ENCODE measurements at places on chromosomes 13 and 19. TPM values are rescaled to one million over a fixed set of nuclear protein-coding genes. Genes with fewer than 3 reads are reported as not detected.

Gene PSG1
- total RNA-seq, result not detected

Gene SLC7A9
- not detected for total RNA-seq

Gene C13orf46
- total RNA-seq, result 2.5 TPM

Gene LILRA1
- 0.34 TPM for total RNA-seq

Gene KLK10
- not detected for total RNA-seq

Gene PSG7
- total RNA-seq, result not detected

Gene BRME1
- total RNA-seq, result 0.99 TPM

Gene ZNF536
- total RNA-seq, result 0.08 TPM

Gene MEF2B
- 0.65 TPM for total RNA-seq

Gene IRGC
- not detected for total RNA-seq

Gene ZNF587B
- 7.9 TPM for total RNA-seq

DNA sequence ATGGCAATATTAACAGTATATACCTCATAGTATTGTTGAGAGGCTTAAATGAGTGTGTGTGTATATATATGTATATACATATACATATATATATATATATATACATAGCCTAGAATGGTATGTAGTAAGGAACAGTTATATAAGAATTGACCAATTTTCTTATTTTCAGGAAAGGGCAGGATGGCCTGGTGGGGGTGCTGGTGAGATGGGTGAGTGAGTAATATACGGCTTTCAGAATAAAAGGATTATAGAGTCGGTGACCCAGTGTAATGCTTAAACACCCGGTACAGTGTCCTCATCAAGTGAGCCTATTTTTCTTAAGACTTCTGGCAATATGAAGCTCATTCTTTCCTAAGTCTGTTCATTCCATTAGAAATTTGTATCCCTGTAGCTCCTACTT, 11.7 kb upstream of the FAM216B start:
- DNase-seq, result no peak

DNA sequence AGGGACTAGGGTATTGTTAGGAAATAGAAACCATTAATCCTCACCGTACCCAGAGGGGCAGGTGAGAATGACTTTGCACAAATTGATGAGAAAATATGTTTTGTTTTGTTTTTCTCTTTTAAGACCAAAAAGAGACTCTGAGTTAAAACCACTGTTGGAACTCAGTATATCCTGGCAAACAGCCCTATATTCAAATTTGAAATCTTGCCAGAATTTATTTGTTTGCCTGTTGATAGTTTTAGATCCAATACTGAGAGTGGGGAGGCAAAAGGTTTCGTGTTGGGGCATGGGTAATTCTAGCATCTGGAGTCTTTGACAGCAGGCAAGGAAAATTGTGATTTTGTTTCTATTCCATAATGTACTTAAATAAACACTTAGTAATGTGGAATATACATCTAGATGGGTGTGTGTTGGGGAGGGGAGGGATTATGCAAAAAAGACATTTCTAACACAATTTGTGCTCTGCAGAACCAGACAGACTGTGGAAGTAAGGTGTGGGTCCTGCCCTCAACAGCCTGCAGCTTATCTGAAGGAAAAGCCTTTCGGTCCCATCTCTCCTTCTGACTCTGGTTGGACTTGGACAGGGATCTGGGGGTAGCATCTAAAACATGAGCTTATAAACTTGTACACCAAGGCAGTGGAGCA, 190.7 kb downstream of the OXGR1 start:
- DNase-seq, result no peak

- peak; percentile 42 for DNase-seq
Measured at GRCh38 chr13:114089341-114089740, 43.1 kb downstream of the RASA3 start.

DNA sequence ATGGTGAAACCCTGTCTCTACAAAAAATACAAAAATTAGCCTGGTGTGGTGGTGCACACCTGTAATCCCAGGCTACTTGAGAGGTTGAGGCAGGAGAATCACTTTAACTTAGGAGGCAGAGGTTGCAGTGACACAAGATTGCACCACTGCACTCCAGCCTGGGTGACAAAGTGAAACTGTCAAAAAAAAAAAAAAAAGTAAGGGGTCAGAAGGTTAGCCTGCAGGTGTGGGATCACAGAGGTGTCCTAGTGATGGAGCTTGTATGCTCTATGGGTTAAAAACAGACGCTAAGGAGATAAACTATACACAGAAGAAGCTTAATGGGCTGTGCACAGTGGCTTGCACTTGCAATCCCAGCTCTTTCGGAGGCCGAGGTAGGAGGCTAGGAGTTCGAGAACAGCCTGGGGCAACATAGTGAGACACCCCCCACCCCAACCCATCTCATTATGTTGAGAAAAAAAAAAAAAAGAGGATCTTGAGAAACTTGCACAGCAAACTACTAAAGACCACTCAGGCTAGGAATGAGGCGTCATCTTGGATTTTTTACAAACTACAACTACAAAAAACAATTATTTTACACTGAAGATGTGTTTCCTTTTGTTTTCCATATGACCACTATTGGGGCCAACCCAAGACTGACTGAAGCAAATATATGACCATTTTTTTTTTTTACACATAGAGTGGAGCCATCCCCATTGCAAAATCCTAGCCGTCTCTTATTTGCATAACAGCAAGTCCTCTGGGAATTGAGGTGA, 7.9 kb downstream of the FOSB start:
- no peak for DNase-seq

- no peak for DNase-seq
Measured at GRCh38 chr13:36513266-36513665, 81.0 kb downstream of the CCNA1 start.

DNA sequence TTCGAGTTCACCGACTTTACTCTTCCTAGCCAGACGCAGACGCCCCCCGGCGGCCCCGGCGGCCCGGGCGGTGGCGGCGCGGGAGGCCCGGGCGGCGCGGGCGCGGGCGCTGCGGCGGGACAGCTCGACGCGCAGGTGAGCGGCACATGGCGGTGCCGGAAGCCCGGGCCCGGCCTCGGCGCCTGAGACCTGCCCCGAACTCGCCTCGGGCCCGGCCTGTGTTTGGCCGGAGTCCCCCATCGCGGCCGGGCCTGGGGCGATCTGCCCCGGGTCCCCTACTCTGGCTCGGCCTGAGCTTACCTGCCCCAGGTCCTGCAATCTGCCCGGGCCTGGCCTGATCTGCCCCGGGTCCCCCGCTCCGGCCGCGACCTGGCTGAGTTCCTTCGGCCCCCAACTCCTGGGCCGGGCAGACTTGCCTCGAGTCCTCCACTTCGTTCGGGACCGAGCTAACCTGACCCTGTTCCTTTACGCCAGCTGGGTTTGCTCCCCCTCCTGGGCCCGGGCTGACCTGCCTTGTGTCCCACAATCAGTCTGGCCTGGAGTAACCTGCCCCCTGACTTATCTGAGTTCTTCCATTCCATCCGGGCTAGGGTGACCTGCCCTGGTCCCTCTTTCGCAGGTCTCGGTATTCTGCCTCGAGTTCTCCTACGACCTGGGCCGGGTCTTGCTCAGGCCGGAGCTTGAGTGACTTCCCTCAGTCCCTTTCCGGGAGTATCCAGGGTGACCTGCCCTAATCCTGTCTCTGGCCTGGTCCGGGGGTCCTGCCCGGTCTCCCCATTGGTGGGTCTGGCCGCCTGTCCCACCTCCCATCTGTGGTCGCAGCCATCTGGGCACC, 764 bp downstream of the UPF1 start:
- no peak for DNase-seq

GRCh38 chr13:49418206-49418605, 25.7 kb downstream of the CAB39L start:
- no peak for DNase-seq

GRCh38 chr19:18919900-18920214, 342 bp downstream of the DDX49 start:
- no peak for DNase-seq

DNA sequence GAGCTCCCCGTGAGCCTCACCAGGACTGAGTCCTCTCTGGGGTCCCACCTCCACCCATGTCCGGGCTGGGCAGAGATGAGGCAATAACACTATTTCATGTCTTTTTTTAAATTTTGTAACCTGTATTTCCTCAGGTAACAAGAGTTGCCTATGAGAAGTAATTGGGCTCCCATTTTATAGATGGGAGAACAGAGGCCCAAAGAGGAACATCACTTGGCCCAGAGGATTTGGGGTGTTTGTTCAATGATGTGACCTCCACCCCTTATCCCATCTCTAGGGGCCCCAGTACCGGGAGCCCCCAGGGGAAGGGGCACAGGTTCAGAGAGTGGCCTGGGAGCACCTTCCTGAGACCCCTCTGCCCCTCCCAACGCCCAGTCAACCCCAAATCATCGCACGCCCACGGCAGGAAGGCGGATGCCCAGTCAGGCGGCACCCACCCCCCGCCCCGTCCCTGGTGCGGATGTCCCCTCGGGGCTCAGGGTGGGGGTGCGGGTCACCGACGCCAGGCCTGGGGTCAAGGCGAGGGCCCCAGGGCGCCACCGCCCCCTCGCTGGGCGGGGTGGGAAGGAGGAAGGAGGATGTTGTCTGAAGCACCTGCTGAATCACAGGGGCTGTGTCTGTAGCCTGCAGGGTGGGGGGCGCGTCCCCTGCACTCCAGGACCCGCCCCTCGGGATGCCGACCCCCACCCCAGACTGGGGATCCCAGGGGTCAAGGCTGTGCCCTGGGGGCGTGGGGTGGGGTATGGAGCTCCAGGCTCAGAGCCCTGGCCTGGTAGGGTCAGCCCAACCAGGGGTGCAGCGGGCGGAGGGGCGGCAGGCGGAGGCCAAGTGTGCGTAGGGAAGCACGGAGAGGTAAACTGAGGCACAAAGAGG, 9.0 kb upstream of the CIRBP start:
- DNase-seq, result no peak

GRCh38 chr19:9406798-9407352, 28.5 kb downstream of the ZNF266 start:
- DNase-seq, result peak; percentile 81

GRCh38 chr13:72834601-72835000, 52.7 kb downstream of the PIBF1 start:
- no peak for DNase-seq

GRCh38 chr19:49579947-49580263, 451 bp downstream of the NOSIP start:
- DNase-seq, result no peak

GRCh38 chr19:50178859-50179537, 15.9 kb upstream of the IZUMO2 start:
- no peak for DNase-seq

DNA sequence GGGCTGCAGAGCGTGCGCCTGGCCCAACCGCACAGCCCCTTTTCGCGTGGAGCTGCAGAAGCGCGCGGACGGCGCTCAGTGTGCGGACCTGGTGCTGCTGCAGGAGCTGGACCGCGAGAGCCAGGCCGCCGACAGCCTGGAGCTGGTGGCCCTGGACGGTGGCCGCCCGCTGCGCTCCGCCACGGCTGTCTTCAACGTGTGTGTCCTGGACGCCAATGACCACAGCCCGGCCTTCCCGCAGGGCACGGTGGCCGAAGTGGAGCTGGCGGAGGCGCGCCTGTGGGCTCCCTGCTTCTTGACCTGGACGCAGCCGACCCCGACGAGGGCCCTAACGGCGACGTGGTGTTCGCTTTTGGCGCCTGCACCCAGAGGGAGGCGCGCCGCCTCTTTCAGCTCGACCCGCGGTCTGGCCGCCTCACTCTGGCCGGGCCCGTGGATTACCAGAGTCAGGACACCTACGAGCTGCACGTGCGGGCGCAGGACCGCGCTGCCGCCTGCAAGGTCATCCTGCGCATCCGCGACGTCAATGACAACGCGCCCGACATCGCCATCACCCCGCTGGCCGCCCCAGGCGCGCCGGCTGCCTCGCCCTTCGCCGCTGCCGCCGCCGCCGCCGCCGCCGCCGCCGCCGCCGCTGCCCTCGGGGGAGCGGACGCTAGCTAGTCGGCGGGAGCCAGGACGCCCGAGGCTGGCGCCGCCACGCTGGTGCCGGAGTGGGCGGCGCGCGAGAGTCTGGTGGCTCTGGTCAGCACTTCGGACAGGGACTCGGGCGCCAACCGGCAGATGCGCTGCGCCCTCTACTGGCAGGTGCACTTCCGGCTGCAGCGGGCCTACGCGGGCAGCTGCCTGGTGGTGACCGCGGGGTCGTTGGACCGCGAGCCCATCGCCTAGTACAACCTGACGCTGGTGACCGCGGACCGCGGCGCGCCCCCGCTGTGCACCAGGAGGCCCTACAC, 172.2 kb downstream of the OLFM4 start:
- DNase-seq, result peak; percentile 70

DNA sequence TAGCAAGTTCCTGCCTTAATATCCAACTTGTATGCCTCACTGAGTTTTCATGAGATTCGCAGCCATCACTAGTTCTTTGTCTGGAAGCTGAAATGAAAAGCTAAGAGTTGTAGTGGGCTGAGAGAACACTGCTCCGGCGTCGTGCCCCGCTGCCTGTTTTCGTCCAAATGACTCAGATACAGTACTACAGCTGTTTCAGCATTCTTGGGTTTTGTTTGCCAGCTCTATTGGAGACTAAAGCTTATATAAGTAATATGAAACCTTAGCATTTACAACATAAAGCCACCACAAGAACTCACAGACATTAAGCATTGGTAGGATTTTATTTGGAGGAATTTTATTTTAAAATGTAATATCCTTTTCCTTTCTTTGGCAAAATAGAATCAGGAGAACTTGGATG, 299.7 kb downstream of the DLEU7 start:
- DNase-seq, result peak; percentile 22

DNA sequence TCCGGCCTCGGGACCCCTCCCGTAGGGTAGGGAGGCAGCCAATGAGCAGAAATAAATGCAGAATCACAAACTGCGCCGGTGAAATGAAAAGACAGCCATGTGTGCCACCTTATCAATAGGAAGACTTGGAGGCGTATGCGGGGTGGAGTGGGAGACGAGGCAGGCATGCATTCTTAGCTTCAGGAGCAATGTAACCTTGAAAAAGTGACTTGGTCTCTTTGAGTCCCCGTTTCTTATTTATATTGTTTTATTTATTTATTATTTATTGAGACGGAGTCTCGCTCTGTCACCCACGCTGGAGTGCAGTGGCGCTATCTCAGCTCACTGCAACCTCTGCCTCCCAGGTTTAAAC, 16.0 kb downstream of the SSC5D start:
- DNase-seq, result no peak

GRCh38 chr13:59681636-59682311, 482.0 kb downstream of the DIAPH3 start:
- DNase-seq, result no peak

DNA sequence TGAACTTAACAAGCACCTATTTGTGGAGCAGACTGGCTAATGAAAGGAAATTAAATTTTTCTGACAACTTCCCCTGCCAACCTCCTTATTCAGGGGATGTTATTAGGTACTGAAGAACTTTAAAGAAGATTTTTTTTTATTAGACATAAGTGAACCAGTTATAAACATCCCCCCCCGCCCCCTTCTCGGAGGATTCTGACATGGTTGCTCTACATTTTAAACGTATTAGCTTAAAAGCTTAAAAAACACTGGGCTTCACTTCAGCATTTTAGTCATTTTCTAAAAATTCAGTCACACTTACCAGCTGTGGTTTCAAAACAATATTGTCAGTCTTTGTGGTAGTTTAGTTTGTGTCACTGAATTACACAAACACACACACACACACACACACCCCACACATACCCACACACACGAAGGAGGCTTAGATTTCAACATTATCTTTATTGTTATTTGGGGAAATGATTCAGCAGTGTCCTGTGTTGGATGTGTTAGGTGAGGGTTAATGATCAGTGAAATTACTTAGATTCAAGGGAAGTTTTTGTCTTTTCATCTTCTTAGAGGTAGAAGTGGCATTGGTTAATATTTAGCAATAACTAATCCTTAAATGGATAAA, 145.7 kb downstream of the PCCA start:
- no peak for DNase-seq
